DND-41 (cell line): ENCODE measurements at places on chromosomes 11 and 22.

- DNase-seq: no peak
Measured at GRCh38 chr11:75475767-75476650, 43.0 kb upstream of the KLHL35 start.

DNA sequence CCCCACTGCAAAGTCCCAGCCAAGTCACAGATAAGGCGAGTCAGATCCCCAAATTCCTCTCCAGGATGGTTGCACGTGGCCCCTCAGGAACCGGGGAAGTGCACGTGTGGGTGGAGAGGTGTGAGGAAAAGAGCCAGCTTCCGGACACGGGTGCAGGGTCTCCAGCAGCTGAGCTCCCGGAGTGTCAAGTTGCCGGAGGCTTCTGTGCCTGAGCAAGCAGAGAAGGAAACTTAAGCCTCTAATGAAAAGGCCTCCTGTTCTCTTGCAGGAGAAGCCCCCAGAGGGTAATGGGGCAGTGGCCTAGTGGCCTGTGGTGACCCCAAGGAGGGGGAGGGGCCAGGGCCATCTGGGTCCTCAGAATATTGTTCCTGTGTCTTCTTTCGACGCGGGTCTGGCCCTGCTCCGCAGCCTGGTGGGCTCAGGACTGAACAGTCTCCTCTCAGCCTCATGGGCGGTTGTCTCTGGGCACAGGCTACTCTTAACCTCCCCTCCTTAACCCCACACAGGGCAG, 147.9 kb downstream of the FEZ1 start:
- no peak for DNase-seq

DNA sequence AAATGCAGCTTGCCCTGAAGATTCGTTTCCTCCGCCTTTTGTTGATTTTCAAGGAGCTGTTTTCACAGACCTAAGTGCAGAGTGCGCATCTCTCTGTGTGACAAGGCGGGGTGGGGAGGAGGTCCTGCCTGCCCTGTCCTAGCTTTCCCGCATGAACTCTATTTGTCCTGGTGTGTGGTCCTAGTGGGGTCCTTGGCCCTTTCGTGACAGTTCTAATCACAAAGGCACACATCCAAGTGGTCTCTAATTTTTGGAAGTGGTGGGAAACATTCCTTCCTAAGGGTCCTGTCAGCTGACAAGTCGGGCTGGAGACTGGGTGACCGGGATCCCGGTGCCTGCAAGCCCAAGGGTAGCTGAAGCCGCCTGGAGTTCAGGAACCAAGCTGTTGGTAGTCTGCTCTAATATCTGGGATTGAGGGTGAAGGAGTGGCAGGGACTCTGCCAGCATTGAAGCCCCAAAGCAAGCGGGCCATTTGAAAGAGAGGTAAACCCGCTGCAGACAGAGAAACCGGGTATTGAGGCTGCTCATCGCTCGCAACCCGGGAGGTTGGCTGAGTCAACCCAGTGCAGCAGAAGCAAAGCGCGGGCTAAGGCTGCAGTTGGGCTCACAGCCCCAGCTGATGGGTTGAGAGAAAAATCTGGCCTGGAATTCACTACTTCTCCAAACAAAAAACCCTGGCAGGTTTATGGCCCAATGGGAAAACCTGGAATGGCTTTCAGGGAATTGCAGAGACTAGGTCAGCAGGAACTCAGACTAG, 28.1 kb upstream of the FBXO3 start:
- DNase-seq: no peak

GRCh38 chr11:106384429-106384828, 307.0 kb downstream of the AASDHPPT start:
- DNase-seq: no peak

- DNase-seq: no peak
Measured at GRCh38 chr11:131254254-131254653, 116.2 kb upstream of the NTM start.

- no peak for DNase-seq
Measured at GRCh38 chr11:121270001-121270678, 22.4 kb upstream of the SC5D start.

- DNase-seq: no peak
Measured at GRCh38 chr11:33147559-33147958, 13.7 kb downstream of the CSTF3 start.

DNA sequence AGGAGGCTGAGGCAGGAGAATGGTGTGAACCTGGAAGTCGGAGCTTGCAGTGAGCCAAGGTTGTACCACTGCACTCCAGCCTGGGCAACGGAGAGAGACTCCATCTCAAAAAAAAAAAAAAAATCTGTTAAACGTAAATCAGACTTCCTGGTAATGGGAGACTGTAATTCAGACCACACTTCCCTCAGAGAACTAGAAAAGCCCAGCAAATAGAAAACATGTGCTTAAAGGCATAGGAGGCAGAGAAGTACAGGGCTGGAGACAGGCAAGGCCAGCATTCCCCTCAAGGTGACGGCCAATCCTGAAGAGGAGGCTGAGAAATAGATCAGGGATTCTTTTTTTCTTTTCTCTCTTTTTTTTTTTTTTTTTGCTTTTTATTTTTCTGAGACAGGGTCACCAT, 8.2 kb downstream of the GGT5 start:
- no peak for DNase-seq

DNA sequence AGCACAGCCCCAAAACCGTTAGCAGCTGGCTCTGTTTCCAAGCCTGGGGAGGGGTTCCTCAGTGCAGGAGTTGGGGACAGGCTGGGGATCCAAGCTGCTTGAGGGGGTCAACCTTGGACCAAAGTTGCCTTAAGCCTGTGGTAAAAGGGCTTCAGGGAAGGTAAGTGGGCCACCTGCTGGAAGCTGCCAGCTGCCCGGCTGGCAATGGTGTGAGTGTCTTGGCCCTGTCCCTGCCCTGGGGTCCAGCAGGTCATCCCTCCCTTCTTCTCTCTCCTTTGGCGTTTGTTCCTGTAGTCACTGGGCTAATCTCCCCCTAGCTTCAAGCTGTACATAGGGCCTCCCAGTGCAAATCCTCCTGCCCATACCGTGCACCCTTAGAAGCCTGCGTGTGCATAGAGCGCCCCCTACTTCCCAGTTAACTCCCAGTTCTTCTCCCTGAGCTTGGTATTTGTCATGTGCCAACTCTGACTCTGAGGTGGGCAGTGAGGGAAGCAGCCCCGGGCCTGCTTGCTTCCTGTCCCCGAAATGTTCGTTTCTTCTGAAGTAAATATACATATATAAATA, 4.4 kb downstream of the TMEM258 start:
- peak; percentile 28 for DNase-seq

- no peak for DNase-seq
Measured at GRCh38 chr22:25545672-25546071, 18.8 kb upstream of the GRK3 start.

- no peak for DNase-seq
Measured at GRCh38 chr11:128962896-128963295, 20.2 kb upstream of the TP53AIP1 start.

- DNase-seq: no peak
Measured at GRCh38 chr22:42217019-42217751, 53.3 kb downstream of the TCF20 start.

DNA sequence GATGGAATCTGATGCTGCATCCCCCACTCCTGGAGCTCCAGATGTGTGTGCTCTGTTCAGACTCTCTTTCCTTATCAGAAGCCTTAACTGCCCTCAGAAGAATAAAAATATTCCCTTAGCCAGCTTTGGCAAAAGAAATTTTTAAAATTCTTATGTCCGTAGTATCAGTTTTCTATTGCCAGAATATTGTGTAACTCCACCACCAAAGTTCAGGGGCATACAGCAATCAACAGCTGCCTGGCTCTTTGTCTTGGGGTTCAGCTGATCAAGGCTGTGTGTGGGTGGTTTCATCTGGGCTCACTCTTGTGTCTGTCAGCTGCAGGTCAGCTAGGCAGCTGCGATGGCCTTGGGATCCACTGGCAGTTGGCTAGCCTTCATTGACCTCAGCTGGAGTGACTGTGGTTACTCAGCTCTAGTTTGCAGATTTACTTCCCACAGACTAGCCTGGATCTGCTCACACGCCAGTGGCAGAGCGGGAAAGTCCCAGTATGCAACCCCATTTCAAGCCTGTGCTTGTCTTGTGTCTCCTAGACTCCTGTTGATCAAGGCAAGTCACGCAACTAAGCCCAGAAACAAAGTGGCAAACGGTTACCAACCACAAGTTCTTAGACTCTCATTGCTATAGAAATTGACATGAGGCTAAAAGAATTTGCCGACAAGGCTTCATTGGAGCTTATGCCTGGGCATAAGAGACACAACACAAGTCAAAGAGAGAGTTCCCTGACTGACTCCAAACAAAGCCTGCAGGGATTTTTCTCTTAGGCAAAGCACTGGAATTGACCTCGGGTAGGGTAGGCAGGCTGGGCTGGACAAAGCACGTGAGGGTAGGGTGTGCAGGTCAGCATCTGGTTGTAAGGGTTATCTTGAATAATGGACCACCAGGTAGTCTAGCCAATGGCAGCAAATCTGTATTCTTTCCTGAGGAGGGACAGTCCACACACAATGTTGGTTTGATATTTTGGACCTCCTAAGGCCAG, 7.5 kb downstream of the TMEM138 start:
- DNase-seq: no peak

DNA sequence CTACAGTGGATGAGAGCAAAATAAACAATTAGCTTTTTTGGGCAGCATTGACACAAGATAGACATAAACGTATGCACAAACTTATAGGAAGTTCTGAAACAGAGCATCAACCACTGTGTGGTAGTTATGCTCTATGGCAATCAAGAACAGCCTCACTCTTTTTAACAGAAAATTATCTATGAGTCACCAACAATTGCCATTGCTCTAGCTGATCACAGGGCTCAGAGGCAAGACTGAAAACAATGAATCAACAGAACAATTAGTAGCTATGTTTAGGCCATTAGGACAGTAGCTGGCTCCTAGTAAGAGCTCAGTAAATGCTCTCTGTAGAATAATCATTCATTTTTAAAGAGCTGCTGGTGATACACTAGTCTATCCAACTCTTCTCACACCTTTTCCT, 34.9 kb upstream of the PICALM start:
- no peak for DNase-seq

DNA sequence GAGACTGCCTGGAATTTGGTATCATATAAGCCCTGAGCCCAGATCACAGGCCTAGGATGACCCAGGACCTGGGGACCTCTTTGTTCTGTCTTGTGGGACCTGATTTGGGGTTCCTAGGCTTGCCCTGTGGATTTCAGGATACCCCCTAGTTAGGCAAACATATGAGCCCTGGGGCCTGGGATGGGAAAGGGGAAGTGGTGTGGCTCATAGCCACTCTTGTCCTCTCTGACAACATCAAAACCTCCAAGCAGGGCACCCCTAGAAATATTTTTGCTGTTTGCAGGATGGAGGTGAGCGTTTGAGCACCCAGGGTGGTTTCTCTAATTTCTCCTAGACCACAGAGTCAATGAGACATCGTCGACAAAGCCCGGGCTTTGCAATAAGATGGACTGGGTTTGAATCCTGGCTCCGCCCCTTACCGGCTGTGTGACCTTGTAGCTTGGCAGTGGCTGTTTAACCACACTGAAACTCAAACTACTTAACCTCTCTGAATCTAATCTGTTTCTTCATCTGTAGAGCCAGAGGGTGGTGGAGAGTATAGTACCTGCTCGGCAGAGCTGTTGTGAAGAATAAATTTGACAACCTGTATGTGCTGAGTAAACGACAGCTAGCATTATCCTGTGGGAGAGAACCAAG, 5.3 kb upstream of the LRRC10B start:
- no peak for DNase-seq

DNA sequence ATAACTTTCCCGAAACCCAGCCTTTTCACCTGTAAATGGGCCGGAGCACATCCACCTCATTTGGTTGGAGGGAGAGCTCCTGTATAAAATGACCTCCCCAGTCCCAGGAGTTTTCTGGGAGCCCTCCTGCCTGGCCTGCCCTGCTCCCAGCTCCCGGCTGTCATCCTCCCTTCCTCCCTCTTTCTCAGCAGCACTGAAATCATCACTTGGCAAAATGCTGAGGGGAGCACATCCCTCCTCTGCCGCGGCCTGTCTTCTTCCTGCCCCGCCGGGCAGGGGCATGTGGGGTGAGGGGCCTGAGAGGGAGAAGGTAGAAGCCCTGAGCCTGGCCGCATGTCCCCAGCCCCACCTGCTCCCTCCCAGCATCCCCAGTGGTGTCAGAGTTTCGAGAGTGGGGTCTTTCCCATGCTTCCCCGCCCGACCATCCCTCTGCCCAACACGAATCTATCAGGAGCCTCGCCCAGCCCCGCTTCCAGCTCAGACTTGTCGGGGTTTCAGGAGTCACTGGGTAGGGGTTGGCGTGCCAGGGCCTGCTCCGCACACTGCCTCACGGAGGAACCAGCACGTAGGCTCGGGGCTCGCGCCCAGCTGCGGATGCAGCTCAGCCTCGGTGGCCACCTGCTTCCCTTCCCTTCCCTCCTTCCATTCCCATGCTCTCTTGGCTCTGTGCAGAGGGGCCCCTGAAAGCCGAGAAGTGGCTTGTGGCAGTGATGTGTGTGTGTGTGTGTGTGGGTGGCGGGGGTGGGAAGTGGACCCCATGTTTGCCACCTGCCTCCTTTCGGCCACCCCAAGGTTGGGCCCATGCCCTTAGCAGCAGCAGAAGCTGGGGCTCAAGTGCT, 37.1 kb downstream of the NECTIN1 start:
- DNase-seq: no peak

- DNase-seq: no peak
Measured at GRCh38 chr22:46547883-46548244, 10.4 kb upstream of the CELSR1 start.

GRCh38 chr11:17651061-17651460, 68.3 kb upstream of the MYOD1 start:
- no peak for DNase-seq

DNA sequence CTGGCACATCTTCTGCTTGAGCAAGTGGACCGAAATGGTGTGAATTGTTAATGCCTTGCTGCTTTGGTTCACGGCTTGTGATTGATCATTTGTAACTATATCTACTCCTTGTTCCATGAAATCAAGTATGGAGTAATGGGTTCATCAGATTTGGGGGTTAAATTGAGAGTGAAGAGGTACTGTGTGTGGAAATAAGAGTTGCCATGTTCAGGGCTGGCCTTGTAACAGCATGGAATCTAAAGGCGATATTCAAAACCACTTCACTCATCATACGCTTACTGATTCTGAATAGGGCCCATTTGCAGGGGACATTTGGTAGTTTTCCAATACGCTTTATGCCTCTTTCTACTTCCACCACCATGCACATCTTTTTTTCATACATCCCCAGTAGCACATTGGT, 122.2 kb downstream of the DCDC1 start:
- no peak for DNase-seq

GRCh38 chr11:31856248-31856647, 45.1 kb upstream of the PAX6 start:
- DNase-seq: no peak

DNA sequence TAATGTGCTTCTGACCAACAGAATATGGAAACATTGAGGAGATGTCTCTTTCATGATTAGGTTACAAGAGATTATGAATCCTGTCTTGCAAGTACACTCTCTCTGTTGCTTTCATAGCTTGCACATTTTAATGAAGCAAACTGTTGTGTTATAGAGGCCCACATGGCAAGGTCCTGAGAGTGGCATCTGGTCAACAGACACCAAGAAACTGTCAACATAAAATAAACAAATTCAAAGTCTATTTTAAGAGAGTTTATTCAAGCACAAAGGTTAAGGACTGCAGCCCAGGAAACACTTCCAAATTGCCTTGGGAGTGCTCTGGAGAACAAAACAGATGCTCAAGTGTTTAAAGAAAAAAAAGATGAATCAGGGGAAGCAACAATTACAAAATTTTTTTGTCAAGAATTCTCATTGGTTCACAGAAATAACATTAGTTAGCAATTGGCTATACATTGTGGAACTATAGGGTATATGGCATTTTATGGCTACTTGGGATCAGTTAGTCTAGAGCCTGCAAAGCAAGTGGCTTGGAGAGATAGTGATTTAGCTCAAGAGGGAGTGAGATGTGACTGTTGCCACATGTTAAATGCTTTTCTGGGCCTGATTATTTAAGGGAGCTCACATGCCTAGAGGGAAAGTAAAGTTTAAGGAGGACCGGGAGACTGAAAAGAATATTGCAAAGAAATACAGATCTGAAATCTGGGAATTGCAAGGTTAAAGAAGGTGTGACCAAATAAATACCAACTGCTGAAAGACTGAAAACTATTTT, 54.6 kb downstream of the CTSC start:
- no peak for DNase-seq
